Activated naive CD8-positive, alpha-beta T cell treated with anti-CD3 and anti-CD28 coated beads for 36 hours (primary cell): ENCODE measurements at places on chromosomes 7 and 10. TPM values are rescaled to one million over a fixed set of nuclear protein-coding genes. Genes with fewer than 3 reads are reported as not detected.

DNA sequence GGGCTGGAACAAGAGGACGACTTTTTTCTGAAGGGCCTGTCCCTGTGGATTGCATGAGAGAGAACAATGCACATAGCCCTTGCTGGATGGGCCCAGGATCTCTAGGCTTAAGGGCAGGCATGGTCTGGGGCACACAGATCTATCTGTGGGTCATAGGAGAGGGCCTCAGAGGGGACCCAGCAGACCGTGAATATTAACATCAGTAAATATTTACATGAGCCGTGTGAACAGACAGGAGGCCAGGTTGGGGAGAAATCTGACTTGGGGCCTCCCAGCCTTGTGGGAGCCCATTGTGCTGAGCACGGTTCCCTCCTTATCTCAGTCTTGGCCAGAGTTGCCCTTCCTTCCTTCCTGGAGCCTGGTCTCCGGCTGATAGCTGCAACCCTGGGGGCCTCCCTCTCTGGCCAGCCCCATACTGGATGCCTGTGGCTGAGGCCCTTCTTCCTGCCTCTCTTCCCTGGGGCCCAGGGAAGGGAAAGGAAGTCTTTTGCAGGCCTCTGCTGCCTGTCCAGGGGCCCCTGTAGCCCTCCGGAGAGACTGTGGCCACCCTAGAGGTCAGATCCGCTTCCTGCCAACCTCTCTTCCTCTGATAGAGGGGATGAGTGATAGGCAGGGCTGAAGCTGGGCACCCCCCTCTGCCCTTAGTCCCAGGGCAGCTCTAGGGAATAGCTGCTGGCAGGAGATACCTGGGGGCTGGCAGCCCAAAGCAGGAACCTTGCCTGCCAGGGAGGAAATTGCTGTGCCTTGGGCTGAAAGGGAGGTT lies 44.5 kb upstream of the TRIM8 start:
- H3K4me3 ChIP-seq: no peak overlapping the region
- H3K4me1 ChIP-seq: peaks cover 3% of the 10 kb centered on the region
- no peak for DNase-seq
- peaks cover 7% of the 10 kb centered on the region for H3K36me3 ChIP-seq
- H3K27ac ChIP-seq: no peak overlapping the region
- H3K27me3 ChIP-seq: no peaks in the 10 kb centered on the region

DNA sequence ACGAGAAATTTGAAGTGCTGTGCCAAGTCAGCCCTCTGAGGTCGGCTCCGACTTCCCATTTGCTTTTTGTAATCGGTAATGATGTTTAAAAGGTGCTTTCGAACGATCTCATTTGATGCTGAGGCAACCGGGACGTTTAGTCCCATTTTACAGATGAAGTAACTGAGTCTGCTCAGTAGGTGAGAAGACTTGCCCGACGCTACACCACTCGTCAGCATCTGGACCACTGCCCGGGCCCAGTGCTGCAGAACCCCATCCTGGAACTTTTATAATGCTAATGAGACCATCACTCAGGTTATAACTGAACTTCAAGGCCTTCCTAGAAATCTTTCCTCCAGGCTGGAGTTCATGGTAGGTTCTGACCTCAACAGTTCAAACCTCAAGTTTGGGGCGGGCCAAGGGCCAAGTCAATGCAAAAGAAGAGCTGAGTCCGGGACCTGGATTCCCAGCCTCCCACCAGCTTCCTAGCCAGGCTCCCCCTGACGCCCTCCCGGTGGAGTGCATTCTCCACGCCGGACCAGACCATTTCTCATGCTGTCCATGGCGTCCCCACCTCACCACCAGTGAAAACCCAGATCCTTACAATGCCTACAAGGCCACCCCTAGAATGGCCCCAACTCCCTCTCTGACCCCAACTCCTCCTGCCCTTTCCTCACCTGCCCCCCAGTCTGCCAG lies 699 bp upstream of the PDLIM1 start:
- no peak overlapping the region for H3K27ac ChIP-seq
- H3K4me1 ChIP-seq: peaks cover 7% of the 10 kb centered on the region
- peaks cover 84% of the 10 kb centered on the region for H3K27me3 ChIP-seq
- no peak for DNase-seq

- DNase-seq: no peak
- H3K4me1 ChIP-seq: no peaks in the 10 kb centered on the region
- no peak overlapping the region for H3K27ac ChIP-seq
- H3K4me3 ChIP-seq: no peak overlapping the region
These were observed 25.3 kb downstream of the ABCC2 start for GRCh38 chr10:99807786-99808185.

GRCh38 chr10:113552701-113553100 lies at the start of gene HABP2:
Gene HABP2 (plus strand): TSS chr10:113553053. CDS start chr10:113553122, 69 bp downstream.
- no peak for DNase-seq
- peaks cover 3% of the 10 kb centered on the region for H3K4me1 ChIP-seq
- no peaks in the 10 kb centered on the region for H3K36me3 ChIP-seq

GRCh38 chr7:24555719-24556118 lies 17.5 kb upstream of the PALS2 start:
- no peak overlapping the region for H3K4me3 ChIP-seq
- no peak overlapping the region for H3K27ac ChIP-seq
- H3K36me3 ChIP-seq: no peaks in the 10 kb centered on the region
- no peak for DNase-seq

GRCh38 chr10:76408646-76409045 lies 977.2 kb downstream of the LRMDA start:
- no peak overlapping the region for H3K4me3 ChIP-seq
- no peak overlapping the region for H3K27ac ChIP-seq
- DNase-seq: no peak
- H3K36me3 ChIP-seq: no peaks in the 10 kb centered on the region
- H3K4me1 ChIP-seq: no peaks in the 10 kb centered on the region
- H3K27me3 ChIP-seq: no peaks in the 10 kb centered on the region

DNA sequence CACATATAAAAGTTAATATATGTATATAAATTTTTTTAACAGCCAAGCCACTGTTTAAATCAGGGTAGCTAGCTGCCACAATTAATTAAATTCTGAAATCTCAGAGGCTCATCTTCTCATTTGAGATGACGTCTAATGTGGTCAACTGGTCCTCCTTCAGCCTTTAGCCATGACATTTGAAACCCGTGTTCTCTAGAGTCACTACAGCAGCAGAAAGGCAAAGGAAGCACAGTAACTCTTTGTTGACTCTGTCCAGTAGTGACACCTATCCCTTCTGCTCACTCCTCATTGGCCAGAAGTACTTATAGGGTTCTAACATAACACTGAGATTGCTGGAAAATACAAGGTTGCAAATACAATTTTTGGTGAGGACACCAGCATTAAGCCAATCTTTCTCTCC lies 555.5 kb downstream of the ETV1 start:
- H3K27ac ChIP-seq: no peak overlapping the region
- no peak overlapping the region for H3K4me3 ChIP-seq
- no peaks in the 10 kb centered on the region for H3K4me1 ChIP-seq
- no peak for DNase-seq
- H3K27me3 ChIP-seq: no peaks in the 10 kb centered on the region

DNA sequence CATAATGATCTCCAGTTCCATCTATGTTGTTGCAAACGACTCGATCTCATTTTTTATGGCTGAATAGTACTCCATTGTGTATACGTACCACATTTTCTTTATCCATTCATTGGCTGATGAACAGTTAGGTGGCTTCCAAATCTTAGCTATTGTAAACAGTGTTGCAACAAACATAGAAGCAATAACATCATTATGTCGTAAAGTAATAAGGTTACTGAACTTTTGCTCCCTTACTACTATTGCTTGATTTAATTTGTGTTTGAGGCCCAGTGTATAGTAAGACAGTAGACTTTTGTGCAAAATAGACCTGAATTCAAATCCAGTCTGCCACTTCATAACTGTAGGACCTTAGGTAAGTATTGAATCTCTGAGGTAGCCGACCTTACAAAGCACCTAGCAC lies 200.1 kb upstream of the CELF2 start:
- no peak overlapping the region for H3K27ac ChIP-seq
- H3K4me3 ChIP-seq: no peak overlapping the region
- no peaks in the 10 kb centered on the region for H3K36me3 ChIP-seq

GRCh38 chr10:109668154-109668665 lies 255.1 kb downstream of the XPNPEP1 start:
- no peaks in the 10 kb centered on the region for H3K27me3 ChIP-seq
- H3K36me3 ChIP-seq: no peaks in the 10 kb centered on the region
- no peaks in the 10 kb centered on the region for H3K4me1 ChIP-seq
- H3K4me3 ChIP-seq: no peak overlapping the region

DNA sequence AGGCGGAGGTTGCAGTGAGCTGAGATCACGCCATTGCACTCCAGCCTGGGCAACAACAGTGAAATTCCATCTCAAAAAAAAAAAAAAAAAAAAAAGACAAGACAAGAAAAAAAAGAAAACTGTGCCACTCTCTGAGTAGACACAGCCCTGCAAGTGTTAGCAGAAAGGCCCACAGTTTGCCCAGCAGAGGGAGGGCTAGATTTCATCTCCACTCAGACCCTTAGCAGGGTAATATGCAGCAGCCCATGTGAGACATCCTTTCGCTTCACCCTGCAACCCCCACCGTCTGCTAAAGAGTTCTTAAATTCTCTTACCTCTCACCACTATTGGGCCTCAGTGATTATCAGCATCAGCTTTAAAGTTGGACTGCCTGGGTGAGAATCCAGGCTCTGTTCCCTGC lies 38.2 kb downstream of the CTNNA3 start:
- no peak for DNase-seq
- no peaks in the 10 kb centered on the region for H3K36me3 ChIP-seq
- no peak overlapping the region for H3K27ac ChIP-seq
- H3K4me1 ChIP-seq: no peaks in the 10 kb centered on the region
- peaks cover 7% of the 10 kb centered on the region for H3K27me3 ChIP-seq

DNA sequence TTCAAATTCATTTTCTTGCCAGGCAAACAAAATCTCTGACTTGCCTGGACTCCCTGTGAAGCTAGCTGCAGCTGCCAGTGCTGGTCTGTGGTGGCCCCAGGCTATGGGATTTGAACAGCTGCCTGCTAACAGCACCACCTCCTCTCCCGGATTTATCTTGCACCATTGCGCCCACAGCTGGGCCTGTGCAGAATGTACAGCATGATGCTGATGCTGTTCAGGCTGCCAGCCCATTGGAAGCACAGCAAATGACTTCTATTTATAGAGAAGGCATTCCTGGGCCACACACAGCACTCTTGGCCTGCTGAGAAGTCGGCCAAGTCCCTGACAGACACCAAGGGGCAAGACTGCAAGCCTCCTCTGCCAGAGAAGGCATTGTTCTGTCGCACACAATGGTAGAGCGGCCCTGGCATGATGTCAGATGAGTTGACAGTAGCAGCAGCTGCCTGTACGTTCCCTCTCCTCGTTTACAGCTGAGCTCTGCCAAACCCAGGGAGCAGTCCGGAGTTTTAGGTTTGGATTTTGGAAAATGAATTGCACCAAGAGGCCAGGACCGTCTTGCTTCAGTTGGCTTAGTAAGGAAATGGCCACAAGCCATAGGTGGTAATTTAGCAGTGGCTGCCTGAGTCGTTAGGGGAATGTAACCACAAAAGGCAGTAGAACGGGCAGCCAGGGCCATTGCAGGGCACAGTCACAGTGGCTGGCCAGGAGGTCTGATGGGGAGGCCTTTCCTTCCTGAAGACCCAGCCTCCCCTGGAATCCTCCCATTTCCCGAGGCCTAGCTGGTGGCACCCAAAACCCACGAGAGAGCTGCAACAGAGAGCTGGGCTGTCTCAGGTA lies 38.5 kb downstream of the MTURN start:
- H3K4me1 ChIP-seq: no peaks in the 10 kb centered on the region
- no peaks in the 10 kb centered on the region for H3K36me3 ChIP-seq
- H3K27ac ChIP-seq: no peak overlapping the region
- no peak for DNase-seq
- H3K4me3 ChIP-seq: no peak overlapping the region

GRCh38 chr7:108181073-108181985 lies 51.2 kb upstream of the LAMB4 start:
- H3K36me3 ChIP-seq: no peaks in the 10 kb centered on the region
- peaks cover 1% of the 10 kb centered on the region for H3K4me1 ChIP-seq
- H3K27me3 ChIP-seq: no peaks in the 10 kb centered on the region
- no peak overlapping the region for H3K4me3 ChIP-seq

DNA sequence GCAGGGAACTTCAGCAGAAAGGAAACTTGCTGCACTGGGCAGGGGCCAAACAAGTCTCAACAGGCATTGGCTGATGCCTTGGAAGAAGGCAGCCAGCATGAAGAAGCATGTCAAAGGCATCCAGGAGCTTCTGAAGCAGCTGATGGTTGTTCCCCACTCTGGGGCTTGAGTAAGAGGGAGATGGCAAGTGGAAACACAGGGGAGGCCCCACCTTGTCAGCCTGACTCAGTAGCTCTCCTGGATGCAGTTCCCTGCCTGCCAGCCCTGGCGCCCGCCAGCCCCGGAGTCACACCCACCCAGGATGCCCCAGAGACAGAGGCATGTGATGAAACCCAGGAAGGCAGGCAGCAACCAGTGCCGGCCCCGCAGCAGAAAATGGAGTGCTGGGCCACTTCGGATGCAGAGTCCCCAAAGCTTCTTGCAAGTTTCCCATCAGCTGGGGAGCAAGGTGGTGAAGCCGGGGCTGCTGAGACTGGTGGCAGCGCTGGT lies 96.5 kb downstream of the TACC2 start:
- H3K4me3 ChIP-seq: no peak overlapping the region
- H3K36me3 ChIP-seq: no peaks in the 10 kb centered on the region
- no peak for DNase-seq
- no peaks in the 10 kb centered on the region for H3K4me1 ChIP-seq

DNA sequence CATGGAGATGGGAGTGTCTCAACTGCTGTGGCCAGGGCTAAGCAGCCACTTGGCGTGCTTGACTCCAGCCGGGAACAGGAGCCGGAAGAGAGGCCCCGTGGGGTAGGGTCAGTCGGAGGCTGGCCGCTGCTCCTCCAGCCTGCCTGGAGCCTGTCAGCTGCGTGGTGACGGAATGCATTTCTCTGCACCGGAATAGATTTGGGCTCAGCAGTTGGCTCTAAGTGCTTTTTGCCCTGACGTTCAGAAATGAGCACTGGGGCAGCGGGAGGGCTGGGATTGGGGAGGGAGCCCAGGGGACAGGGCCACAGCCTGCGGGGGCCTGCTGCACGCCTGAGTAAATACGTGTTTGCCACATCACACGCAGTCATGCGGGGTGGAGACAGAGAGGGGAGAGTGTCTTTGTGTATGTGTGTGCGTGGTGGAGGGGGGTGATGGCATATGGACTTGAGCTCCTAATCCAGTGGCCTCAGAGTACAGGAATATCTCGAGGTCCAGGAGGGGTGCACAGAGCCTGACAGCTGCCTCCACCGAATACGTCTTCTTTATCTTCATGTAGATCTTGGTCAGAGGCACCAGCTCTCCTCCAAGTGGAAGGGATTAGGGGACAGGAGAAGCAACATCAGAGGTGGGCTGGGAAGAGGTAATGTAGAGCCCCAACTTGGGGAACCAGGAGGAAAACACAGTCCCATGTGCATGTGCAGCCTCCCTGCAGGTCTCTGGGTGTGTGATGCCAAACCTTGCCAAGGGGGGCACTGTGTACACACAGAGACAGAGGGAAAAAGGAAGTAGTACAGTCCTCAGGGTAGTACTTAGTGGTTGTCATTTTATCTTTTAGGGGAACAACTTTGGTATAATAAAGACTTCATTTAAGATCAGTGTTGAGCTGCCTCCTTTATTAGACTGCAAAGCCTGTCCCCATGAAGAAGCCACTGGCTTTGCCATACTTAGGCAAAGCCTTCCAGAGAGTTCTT lies 151.4 kb downstream of the CDH23 start:
- H3K4me3 ChIP-seq: no peak overlapping the region
- no peaks in the 10 kb centered on the region for H3K27me3 ChIP-seq
- peak; percentile 15 for DNase-seq
- H3K36me3 ChIP-seq: no peaks in the 10 kb centered on the region
- H3K27ac ChIP-seq: no peak overlapping the region

The MSANTD7 gene
- total RNA-seq: 26.5 TPM

The PI4K2A gene
- 10.8 TPM for total RNA-seq

The LRIT1 gene
- total RNA-seq: not detected

The CYP3A5 gene
- total RNA-seq: not detected

The VWA2 gene
- total RNA-seq: not detected

The OR13A1 gene
- not detected for total RNA-seq
